ENCODE measurements at places on chromosomes 13 and 19.

DNA sequence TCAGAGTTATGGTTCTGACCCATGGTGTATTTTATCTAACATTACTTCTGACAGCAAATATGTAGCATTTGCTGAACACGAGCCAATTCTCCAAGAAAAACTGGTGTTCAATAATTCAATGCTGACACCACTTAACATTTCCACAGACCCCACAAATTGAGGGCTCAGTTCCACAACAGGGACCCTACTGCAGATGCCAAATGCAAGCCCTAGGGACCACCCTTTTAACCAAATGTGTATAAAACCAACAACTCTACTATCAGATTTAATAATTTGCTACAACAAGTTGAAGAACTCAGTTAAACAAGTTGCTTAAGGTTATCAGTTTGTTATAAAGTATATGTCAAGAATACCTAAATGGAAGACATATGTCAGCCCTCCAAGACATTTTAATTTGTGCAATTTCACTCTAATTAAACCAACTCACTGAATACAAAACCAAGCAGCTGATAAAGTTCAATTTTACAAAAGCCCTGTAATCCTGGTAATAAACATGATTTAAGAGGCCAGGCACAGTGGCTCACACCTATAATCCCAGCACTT, 6.7 kb downstream of the ZNF44 start:
- no peak for DNase-seq

GRCh38 chr13:113853518-113854237, 10.2 kb downstream of the GAS6 start:
- no peak for DNase-seq

GRCh38 chr19:1592024-1592754, 476 bp downstream of the MBD3 start:
- peak; percentile 72 for DNase-seq

- no peak for DNase-seq
Measured at GRCh38 chr13:105572401-105572800, 963.1 kb downstream of the EFNB2 start.

GRCh38 chr13:30034458-30034795, 184.0 kb upstream of the UBL3 start:
- DNase-seq = no peak

GRCh38 chr19:13153569-13154240, 3.5 kb downstream of the IER2 start:
- DNase-seq = no peak

GRCh38 chr13:43054803-43055802, 31.7 kb downstream of the DNAJC15 start:
- DNase-seq = no peak

GRCh38 chr13:112443191-112443994, 67.2 kb downstream of the SPACA7 start:
- no peak for DNase-seq

DNA sequence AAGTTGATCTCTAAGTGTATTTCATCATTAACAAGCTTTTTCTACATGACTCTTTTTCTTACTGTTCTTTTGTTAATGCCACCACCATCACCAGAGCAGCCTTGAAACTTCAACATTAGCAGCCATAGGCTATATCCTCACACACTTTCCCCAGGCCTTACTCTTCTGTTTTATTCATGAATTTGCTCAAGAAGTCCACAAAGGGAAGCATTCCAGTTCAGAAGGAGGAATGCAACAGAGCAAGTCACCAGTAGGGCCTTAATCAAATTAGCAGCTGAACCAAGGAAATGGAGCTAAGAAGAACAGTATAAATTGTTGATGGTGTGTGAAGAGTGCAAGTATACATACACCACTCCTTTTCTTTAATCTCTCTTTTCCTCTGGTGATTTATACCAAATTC, 223.1 kb downstream of the NBEA start:
- no peak for DNase-seq

DNA sequence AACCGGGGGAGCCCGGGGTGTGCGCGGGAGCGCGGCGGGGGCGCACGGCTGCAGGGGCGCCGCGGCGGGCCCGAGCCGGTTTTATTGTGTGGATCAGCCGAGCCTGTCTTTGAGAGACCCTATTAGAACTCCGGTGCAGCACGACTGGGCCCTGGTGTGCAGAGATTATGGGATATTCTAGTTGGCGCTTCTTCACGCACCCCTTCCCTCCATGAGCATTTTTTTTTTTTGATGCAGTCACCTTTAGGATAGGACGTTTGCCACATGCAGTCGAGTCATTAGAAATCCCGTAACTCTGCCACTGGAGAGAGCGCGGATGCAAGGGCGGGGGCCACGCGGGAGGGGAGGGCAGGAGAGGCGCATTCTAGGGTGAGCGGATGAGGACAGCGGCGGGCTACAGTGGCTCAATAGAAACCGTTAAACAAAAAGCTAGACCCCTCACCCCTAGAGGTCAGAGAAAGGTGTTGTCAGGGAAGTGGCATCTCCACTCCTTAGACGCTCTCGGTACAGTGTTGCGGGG, 3.7 kb downstream of the FGF9 start:
- no peak for DNase-seq

DNA sequence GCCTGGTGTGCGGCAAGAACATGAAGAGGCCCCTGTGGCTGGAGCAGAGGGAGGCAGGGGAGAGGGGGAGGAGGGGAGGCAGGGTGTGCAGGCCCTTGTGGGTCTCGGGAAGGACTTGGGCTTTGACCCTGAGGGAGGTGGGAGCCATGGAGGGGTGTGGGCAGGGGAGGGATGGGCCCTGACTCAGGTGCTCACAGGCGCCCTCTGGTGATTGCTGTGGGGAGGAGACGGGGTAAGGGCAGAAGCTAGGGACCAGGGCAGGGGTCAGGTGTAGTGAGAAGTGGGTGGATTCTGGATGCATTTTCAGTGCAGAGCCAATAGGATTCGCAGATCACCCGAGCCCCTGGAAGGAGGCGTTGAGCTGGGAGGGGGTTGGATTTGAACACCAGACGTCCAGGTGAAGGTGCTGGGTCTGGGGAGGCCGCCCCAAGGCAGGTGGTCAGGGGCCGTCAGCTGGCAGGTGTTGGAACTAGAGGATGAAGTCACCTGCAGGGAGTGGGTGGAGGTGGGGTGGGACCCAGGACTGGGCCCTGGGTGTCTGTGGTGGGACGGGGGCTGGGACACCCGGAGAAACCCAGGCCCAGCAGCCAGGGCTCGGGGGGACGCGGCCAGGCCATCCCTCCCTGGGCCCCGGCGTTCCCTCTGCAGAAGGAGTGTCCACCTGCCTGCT, 185.4 kb downstream of the KDM4B start:
- DNase-seq = no peak

GRCh38 chr13:44573071-44573470, 3.1 kb downstream of the TSC22D1 start:
- DNase-seq = no peak

- DNase-seq = no peak
Measured at GRCh38 chr19:19453125-19453454, 47.6 kb downstream of the GATAD2A start.

All from T follicular helper cell (primary cell).